ENCODE measurements at places on chromosomes 12 and 14.

DNA sequence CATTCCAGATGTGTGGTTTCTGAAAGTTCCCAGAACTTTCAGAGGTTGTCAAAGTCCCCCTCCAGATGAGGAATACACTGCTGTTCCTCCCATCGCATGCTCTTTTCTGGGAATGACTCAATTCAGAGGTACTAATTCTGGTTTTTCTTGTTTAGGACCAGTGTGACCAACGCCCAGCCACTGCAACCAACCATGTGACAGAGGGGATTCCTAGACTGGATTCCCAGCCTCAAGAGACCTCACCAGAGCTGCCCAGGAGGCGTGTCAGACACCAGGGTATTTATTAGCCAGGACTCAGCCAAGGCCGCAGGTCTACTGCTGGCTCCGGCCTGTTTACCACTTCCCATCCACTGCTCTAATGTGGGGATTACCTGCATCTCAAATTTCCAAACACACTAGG is 24.2 kb downstream of the TRAFD1 start:
- DNase-seq = no peak

DNA sequence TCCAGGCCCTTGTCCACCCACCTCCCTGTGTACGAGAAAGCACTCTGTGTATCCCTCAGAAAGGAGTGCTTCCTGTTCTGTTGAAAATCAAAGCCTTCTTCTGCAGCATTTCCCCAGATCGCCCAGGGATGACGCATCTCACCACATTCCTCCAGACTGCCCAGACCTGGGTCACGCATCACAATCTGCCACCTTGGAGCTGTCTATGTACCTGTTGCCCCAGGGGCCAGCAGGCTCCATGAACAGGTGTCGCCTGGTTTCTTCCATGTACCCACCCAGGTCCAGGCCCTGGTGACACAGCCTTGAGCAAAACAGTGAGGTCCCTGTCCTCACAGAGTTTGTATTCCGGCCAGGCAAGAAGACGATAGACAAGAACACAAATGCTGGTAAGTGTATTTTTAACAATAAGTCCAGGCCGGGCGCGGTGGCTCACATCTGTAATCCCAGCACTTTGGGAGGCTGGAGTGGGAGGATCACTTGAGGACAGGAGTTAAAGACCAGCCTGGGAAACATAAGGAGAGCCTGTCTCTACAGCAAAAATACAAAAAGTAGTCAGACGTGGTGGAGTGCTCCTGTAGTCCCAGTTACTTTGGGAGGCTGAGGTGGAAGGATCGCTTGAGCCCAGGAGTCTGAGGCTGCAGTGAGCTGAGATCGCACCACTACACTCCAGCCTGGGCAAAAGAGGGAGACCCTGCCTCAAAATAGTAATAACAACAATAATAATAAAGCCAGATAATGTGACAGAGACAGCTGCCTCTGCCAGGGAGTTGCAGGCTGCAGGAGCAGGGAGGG is 6.8 kb upstream of the PPP1R13B start:
- DNase-seq = no peak

GRCh38 chr14:62409169-62409568 is 636.1 kb downstream of the KCNH5 start:
- DNase-seq = no peak

DNA sequence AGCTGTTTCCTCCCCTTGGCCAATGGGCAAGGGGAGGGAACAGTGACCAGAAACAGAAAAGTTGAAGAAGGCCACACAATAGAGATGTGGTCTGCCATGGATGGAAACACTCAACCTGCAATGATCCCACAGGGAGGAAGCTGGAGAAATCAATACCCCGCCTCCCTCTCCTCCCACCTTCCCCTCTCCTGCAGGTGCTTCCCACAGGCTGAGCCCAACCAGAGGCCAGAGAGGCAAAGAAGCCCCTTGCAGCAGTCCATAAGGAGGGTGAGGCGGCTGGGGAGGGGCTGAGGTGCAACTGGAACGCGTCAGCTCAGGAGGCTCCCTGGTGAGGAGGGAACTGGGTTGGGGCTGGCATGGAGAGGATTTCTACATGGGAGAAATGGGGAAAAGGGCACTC is 84.0 kb downstream of the RNF34 start:
- DNase-seq = no peak

DNA sequence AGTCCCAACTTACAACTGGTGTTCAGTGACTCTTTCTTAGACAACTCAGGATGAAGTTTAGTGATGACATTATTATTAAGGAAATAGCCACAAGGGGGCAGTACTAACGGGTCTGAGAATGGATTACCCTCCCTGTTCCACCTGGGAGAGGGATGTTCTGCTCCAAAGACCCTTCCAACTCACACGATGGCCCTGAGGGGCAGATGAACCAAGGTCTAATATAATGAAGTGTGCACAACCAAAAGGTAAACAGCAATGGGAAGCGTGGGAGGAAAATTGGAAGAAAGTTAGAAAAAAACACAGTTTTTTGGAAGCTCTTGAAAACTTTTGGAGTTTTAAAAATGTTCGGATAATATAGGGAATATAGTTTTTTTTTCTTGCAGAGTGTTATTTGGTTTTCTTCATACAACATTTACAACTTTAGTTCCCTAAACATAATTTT is 24.0 kb downstream of the FGF6 start:
- peak; percentile 39 for DNase-seq
